ENCODE measurements at places on chromosomes 4 and X.

DNA sequence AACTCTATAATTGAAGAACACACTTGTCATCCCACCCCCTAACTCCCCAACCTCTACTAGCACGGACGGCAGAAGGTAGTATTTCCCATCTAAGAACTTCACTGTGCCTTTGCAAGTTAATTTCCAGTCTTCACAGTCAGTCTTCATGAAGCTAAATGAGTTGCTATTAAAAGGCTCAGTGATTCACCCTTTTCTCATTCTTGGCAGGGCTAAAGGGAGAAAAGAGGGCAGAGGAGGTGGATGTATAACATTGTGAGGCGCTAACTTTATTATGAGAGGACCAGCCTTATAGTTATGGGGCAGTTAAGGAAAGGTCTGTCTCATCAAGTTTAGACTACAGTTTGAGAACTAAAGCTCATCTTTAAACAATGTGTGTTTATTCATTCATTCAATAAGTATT, 161.0 kb upstream of the S100G start:
- no peak for DNase-seq

DNA sequence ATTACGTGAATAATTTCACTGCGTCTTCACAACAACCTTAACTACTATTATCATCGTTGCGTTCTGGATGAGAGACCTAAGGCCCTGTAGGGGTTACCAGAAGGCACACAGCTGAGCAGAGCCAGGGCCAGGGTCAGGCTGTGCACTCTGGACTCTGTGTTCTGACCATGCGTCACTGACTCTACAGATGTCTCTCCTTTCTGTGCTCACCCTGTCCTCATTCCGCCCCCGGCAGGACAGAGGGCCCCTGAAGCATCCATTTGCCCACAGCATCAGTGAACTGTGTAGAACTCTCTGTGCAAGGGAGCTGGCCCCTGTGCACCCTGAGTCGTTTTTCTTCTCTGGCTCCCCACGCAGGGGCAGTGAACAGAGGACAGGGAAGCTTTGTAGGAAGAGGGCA, 21.3 kb downstream of the GPKOW start:
- no peak for DNase-seq

- DNase-seq, result no peak
Observed at GRCh38 chr4:131534944-131535645, 1614.0 kb upstream of the PCDH10 start.

GRCh38 chr4:106268786-106269185, 47.2 kb downstream of the TBCK start:
- no peak for DNase-seq

GRCh38 chr4:137659431-137659830, 127.1 kb upstream of the PCDH18 start:
- no peak for DNase-seq

GRCh38 chr4:122833999-122834398, 7.4 kb downstream of the FGF2 start:
- DNase-seq, result no peak

GRCh38 chr4:25180524-25181131, 20.4 kb upstream of the SEPSECS start:
- DNase-seq, result no peak

DNA sequence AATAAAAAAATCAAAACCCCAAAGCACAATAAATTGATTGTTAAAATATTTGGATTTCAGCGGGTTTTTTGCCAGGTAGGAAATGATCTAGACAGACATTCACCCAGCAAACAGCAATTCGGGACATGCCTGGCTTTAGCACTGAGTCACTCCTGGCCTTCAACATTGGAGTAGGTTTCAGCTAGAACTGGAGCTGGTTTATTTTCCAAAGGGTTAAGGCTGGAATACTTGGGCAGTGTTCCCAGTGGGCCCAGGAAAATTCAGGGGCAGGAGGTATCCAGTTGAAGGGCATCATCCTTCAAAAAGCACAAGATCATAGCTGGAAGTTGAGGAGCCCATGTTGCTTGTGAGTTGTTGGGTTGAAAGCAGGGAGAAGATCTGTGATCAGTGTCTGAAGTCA, 41.0 kb downstream of the TXLNG start:
- DNase-seq, result no peak

DNA sequence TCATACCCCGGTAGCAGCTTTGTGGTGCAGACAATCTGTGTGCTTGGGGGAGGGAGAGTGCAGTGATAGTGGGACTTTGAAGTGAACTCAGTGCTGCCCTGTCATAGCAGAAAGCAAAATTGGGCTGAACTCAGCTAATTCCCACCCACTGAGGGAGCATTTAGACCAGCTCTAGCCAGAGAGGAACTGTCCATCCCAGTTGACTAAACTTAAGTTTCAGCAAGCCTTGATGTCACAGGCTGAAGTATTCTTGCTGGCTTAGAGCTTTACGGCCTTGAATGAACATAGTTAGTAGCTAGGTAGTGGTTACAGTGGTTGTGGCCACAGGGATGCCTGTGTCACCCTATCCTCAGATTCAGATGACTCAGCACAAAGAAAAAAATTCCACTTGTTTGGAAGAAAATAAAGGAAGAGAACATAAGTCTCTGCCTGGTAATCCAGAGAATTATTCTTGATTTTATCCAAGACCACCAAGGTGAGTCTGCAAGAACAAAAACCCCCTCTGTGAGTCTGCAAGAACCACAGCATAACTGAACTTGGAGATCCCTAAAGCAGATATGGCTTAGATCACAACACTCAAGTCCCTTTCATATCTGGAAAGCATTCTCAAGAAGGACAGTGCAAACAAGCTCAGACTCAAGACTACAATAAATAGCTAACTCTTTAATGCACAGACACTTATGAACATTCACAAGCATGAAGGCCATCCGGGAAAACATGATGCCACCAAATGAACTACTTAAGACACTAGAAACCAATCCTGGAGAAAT, 39.4 kb downstream of the ADH7 start:
- no peak for DNase-seq

DNA sequence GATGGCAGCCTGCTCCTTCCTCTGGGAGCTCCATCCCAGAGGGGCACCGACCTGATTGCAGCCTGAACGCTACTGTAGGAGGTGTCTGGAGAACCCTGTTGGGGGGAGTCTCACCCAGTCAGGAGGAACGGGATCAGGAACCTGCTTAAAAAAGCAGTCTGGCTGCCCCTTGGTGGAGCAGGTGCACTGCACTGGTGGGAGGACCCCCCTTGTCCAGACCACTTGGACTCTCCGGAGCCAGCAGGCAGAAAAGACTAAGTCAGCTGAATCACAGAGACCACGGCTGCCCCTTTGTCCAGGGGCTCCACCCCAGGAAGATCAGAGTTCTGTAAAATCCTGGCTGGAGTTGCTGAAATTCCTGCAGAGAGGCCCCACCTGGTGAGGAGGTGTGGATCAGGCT, 67.3 kb upstream of the MAGEB18 start:
- DNase-seq, result no peak

- no peak for DNase-seq
Observed at GRCh38 chr4:56169061-56169460, 218.2 kb downstream of the AASDH start.

GRCh38 chr4:181569553-181569952, 673.6 kb upstream of the TENM3 start:
- no peak for DNase-seq

DNA sequence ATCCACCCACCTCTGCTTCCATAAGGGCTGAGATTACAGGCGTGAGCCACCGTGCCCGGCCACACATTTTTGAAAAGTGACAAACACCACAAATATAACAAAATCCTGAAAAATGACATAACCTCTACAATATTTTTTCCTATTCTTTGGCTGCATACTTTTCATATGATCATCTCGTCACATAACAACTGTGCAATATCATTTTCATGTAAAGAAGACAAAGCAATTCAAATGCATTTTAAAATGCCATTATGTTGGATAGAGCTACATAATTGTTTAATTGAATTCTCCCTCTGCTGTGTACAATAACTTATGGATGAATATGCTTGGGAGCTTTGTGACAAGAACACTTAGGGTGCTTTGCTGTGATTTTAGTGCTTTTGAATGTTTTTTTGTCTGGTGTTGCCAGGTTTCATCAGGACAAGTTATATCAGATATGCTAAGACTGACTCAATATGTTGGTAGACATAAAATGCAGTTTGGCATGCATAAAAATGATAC, 132.9 kb downstream of the CHIC2 start:
- no peak for DNase-seq

GRCh38 chr4:38532908-38533499, 131.0 kb upstream of the KLF3 start:
- no peak for DNase-seq

DNA sequence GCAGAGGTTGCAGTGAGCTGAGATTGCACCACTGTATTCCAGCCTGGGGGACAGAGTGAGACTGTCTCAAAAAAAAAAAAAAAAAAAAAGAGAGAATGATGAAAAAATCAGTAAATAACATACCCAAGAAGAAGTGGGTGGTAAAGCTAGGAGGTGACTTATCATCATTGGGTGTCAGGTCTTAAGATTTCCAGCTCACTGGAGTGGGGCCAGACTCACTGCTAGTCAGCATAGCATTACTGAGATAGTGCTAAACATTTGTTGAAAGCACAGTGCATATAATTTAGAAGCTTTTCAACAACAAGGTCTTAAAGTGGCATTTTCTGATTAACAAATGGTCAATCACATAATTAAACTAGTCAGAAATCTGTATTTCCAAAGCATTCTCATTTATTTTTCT, 221.8 kb upstream of the GYPA start:
- no peak for DNase-seq

- DNase-seq, result no peak
Observed at GRCh38 chr4:171186700-171187099, 626.5 kb upstream of the GALNTL6 start.

GRCh38 chrX:63275127-63275526, 76.0 kb downstream of the SPIN4 start:
- DNase-seq, result peak; percentile 3

- DNase-seq, result no peak
Observed at GRCh38 chr4:48403779-48404178, 62.5 kb downstream of the SLAIN2 start.

DNA sequence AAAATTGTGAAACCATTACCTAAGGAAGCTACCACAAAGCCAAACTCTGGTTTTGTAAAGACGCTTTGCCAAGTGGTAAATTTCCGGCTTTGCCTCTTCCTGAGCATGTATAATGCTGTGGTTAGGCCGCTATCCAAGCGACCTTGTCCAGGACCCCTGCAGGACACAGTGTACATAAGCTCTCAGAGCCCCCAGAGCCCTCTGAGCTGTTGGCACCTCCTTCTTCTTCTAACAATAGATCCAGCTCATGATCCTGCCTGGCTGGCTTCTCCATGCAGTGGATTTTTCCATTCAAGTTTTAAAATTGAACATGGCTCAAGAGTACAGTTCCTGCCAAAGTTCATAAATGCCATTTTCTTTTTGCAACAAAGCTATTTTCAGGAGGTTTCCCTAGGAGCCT, 326.7 kb downstream of the MAPK10 start:
- no peak for DNase-seq

DNA sequence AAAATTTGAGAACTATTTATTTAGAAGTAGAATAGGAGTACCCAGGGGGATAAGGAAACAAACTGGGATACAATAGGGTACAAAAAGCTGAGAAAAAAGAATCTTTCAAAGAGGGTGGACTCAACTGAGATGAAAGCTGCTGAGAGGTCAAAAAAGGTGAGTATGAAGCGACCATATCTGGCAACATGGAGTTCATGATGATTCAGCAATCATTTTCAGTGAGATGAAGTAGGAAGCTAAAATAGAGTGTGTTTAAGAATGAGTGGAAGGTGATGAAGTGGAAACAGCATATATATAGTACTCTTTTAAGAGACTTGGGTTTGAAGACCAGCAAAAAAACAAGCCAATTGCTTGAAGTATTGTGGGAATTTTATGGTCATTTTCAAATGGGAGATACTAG, 72.0 kb upstream of the IL13RA2 start:
- DNase-seq, result no peak

- no peak for DNase-seq
Observed at GRCh38 chr4:129929052-129929451, 833.1 kb downstream of the C4orf33 start.

GRCh38 chrX:31884535-31884934, 812.7 kb upstream of the FTHL17 start:
- no peak for DNase-seq

- no peak for DNase-seq
Observed at GRCh38 chr4:17920681-17921080, 100.9 kb downstream of the LCORL start.

DNA sequence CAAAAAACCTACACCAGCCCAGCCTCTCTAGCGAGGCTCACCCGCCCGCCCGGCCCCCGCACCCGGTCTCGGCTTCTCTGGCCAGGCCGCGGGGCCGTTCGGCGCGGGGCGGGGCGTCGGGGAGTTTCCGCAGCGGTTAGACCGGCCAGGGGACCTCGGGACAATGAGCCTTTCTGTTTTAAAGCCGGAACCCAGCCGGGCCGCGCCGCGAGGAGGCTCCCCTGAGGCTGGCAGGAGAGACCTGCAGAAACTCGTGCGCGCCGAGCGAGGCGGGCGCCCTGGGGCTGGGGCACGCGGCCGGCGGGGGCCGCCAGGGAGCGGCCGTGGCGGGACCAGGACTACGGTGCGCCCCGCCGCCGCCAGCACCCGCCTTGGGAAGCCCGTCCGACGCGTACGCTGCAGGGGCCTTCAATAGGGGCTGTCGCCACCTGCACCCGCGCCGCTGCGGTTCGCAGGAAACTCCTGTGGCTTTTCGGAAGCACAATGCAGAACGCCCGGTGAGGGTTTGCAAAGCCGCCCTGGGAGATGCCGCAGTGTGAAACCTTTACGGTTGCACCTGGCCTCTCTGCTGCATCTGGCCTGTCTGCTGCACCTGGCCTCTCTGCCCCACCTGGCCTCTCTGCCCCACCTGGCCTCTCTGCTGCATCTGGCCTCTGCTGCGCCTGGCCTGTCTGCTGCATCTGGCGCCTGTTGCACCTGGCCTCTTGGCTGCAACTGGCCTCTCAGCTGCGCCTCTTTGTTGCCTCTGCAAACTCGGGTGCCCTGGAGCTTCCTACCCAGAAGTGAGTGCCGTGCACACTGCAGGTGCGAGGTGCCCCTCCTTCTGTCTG, 63.9 kb downstream of the TRAPPC11 start:
- peak; percentile 32 for DNase-seq

DNA sequence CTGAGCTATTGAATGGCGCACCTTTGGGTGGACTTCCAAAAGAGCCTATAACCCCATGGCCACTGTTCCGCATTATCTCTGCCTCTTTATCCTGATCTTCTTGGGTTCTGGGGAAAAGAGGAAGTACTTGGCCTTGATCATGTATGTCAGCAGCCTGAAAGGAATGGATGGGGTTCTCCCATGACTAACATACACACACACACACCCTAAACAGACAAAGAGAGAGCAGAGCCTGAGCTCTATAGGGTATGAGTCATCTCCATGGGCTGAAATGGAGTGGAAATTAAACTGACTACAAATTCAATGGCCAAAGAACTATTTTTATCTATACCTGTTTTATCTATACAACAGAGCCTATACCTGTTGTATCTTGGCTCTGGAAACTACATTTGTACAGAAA, 141.5 kb upstream of the MTMR8 start:
- DNase-seq, result no peak
